NCI-H146 (cell line): ENCODE measurements at places on chromosomes 7 and 10.

DNA sequence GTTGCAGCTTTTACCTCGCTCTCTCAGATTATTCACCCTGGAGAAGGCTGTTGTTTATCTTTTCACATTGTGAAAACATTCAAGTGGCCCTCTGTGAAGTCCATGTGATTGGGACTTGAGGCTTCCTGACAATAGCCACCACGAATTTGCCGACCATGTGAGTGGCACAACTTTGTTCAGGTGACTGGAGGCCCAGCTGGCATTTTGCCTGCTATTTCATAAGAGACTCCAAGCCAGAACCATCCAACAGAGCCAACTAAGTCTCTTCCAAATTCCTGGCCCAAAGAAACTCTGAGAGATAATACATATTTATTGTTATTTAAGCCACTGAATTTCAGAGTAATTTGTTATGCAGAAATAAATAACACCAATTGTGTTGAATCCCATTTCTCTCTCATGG lies 38.2 kb upstream of the CCSER2 start:
- DNase-seq = no peak

- no peak for DNase-seq
Observed at GRCh38 chr7:46545790-46546189, 624.7 kb upstream of the IGFBP3 start.

- DNase-seq = no peak
Observed at GRCh38 chr7:69359003-69359700, 239.1 kb upstream of the AUTS2 start.

DNA sequence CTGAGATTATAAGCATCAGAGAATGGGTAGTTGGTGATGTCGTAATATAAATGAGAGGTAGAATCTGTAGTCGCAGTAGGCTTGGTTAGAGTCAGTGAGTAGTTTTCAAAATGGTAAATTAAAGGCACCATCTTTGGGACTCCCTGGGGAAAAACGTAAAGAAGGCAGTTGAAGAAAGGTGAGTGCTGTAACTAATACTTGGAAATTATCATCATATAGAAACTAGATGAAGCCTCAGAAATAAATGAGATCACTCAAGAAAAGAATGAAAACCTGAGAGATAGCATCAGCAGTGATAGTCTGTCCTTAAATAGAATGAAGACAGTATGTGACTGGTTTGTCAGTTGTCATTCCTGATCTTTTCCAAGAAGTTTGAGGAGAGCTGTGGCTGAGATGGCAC lies 23.8 kb downstream of the PALS2 start:
- no peak for DNase-seq

- DNase-seq = peak; percentile 45
Observed at GRCh38 chr10:43667317-43667731, 18.6 kb upstream of the ZNF32 start.
